ENCODE measurements at places on chromosomes 6 and 20. TPM values are rescaled to one million over a fixed set of nuclear protein-coding genes. Genes with fewer than 3 reads are reported as not detected.
A peak's percentile ranks its signal among the peaks of the same experiment; 100 is the strongest.

SIRPB2 gene
- total RNA-seq = 14.3 TPM

- H3K4me3 ChIP-seq = no peak overlapping the region
- no peaks in the 10 kb centered on the region for H3K4me1 ChIP-seq
- no peaks in the 10 kb centered on the region for H3K36me3 ChIP-seq
- H3K27ac ChIP-seq = no peak overlapping the region
- DNase-seq = no peak
- no peaks in the 10 kb centered on the region for H3K27me3 ChIP-seq
Measured at GRCh38 chr6:29528988-29529560, 30.5 kb downstream of the UBD start.

- H3K36me3 ChIP-seq = peaks cover 6% of the 10 kb centered on the region
- no peaks in the 10 kb centered on the region for H3K27me3 ChIP-seq
- H3K27ac ChIP-seq = no peak overlapping the region
- DNase-seq = no peak
Measured at GRCh38 chr20:2130683-2131082, 29.1 kb downstream of the STK35 start.

DNA sequence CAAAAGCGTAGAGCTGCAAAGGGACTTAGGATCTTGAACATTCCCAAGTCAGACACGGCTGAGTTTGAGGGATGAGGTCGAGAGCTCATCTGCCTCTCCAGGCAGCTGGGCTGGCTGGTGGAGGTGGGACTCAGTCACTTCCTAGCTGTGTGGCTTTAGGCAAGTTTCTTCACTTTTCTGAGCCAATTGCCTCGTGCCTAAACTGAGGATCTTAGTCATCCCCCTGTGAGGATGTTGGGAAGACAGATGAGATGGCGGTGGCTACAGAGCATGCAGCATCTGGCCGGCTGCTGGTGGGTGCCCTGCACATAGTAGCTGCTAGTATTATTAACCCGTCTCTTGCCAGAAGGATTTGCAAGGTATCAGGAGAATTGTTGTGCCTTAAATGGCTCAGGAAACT, 27.5 kb downstream of the TFAP2C start:
- no peak overlapping the region for H3K27ac ChIP-seq
- H3K4me1 ChIP-seq = no peaks in the 10 kb centered on the region
- no peak for DNase-seq
- no peak overlapping the region for H3K4me3 ChIP-seq

GRCh38 chr6:21133901-21134300, 459.6 kb upstream of the SOX4 start:
- no peaks in the 10 kb centered on the region for H3K36me3 ChIP-seq
- no peaks in the 10 kb centered on the region for H3K27me3 ChIP-seq
- no peaks in the 10 kb centered on the region for H3K4me1 ChIP-seq
- no peak overlapping the region for H3K27ac ChIP-seq

PBOV1 gene
- total RNA-seq = not detected

- H3K27me3 ChIP-seq = no peaks in the 10 kb centered on the region
- no peak overlapping the region for H3K4me3 ChIP-seq
- DNase-seq = no peak
- H3K27ac ChIP-seq = no peak overlapping the region
- no peaks in the 10 kb centered on the region for H3K36me3 ChIP-seq
Measured at GRCh38 chr20:12623870-12624269, 384.9 kb upstream of the SPTLC3 start.

DNA sequence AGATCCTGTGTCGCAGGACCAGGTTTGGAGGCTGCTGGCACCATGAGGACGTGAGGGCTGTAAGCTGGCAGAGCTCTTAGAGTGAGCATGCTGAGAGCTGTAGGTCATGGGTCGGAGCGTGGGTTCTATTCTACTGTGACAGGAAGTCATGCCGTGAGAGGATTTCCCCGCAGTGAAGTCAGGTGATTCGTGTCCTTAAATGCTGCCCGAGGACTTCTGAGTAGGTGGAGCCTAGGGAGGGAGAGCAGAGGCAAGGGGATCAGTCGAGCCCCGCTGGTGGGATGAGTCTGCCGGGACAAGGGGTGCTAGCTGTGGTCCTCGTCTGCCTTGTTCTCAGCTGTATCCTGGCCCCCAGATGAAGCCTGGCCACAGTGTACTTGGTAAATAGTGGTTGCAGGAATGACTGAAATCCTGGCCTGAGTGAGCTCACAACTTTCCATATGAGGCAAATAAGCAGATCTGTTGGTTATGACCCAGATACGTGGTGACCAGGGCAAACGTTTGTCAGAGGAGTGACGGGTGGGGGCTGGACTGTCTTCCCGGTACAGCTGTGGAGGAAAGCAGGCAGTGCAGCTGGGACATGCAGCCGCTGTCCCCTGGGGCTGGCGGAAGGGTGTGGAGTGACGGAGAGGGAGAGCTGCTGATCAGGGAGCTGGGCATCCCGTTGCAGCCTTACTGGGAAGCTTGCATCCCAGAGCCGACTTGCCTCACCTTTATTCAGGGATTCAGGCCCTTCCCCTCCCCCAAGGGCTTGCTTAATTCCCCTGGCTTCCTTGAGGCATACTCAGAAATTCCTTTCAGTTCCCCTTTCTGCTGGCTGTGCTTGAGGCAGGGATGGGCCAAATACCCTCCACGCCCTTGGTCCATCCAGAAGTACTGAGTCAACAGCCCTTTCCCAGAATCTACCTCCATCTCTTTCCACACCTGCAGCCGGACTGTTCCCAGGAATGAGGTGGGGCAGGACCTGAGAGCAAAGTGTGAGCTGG, 250.9 kb upstream of the RREB1 start:
- H3K4me3 ChIP-seq = peak overlapping the region; percentile 12
- peak; percentile 84 for DNase-seq
- H3K4me1 ChIP-seq = peaks cover 25% of the 10 kb centered on the region

- H3K4me1 ChIP-seq = no peaks in the 10 kb centered on the region
- H3K27me3 ChIP-seq = no peaks in the 10 kb centered on the region
- no peaks in the 10 kb centered on the region for H3K36me3 ChIP-seq
Measured at GRCh38 chr6:84093441-84094435, 60.2 kb downstream of the MRAP2 start.

DNA sequence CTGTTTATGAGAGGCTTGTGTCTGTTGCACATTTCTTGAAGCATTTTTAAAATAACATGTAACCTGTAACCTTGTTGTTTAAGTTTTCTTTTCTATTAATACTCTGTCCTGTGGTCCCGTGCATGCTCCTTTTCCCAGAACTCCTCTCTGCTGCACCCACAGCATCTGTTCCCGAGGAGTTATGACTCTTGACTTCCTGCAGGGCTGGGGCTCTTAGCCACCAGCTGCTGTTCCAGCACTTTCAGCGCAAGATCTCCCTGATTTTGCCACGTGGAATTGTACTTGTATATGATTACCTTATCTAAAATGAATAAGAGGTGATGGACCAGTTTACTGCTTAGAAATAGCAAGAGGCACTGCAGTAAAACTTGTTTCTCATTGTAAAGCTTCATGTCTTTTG, 150.6 kb downstream of the QKI start:
- H3K4me3 ChIP-seq = no peak overlapping the region
- no peak for DNase-seq
- no peak overlapping the region for H3K27ac ChIP-seq
- no peaks in the 10 kb centered on the region for H3K27me3 ChIP-seq
- H3K36me3 ChIP-seq = peaks cover 59% of the 10 kb centered on the region
- no peaks in the 10 kb centered on the region for H3K4me1 ChIP-seq

RNF144B gene
- 82.4 TPM for total RNA-seq

GRCh38 chr6:67591910-67592309, 1043.2 kb upstream of the ADGRB3 start:
- no peaks in the 10 kb centered on the region for H3K4me1 ChIP-seq
- H3K4me3 ChIP-seq = no peak overlapping the region
- no peaks in the 10 kb centered on the region for H3K36me3 ChIP-seq

TMEM14C gene
- total RNA-seq = 87.5 TPM

DNA sequence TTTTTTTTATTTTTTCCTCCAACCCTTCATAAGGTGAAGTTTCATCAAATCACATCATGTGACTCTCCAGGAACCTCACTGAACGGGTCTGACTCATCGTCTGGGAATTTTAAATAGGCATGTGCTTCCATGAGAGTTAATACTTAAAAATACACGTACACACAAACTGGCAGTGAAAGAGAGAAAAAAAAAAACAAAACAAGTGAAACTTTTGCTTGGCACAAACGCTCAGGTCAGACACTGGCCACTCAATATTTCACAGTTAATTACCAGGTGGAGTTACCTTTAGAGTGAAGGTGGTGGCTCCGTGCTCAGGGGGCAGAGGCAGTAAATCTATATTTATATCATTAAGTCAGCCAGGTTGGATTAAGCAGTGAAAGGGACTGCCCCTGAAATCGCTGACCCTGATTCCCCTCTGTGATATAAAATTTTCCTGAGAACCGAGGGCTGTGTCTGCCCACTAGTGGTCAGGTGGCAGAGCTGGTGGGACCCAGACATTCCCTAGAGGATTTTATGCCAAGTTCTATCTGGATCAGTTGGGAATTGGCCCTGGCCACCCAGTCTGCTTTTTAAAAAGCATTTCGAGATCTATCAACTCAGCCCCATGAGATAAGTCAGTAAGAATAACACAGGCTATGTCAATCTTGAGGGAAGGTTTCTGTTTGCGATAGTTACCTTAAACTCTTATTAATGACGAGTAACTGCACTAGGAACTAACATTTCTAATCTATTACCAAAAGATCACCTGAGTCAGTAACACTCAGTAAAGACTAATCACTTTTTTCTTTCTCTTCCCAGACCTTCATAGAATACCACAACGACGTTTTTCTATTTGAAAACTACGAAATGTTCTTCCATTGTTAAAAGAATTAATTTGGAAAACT, 259.1 kb downstream of the HDGFL1 start:
- no peaks in the 10 kb centered on the region for H3K27me3 ChIP-seq
- H3K4me3 ChIP-seq = no peak overlapping the region
- peak overlapping the region; percentile 58 for H3K27ac ChIP-seq
- no peak for DNase-seq
- H3K4me1 ChIP-seq = peaks cover 18% of the 10 kb centered on the region

SPATA25 gene
- 1.3 TPM for total RNA-seq

TCF15 gene
- total RNA-seq = 0.43 TPM

RNASET2 gene
- total RNA-seq = 73.1 TPM

DNA sequence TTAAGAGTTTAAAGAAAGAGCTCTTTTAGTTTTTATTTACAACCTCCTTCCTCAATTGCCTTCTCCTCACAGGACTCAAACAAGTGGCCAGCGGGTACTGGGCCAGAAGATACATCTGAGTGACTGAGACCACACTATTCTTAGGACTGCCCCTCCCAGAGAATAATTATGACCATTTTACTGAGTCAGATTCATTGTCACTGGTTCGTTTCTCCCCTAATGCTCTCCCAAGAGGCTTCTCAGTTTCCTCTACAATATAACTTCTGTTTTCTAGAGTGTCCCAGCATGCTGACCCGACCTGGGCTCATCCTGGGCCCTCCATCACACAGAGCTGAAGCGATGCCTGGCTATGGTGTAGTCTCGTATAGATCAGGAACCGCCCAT, 279.9 kb downstream of the CD83 start:
- no peaks in the 10 kb centered on the region for H3K36me3 ChIP-seq
- H3K4me1 ChIP-seq = no peaks in the 10 kb centered on the region
- H3K27me3 ChIP-seq = no peaks in the 10 kb centered on the region
- no peak for DNase-seq
- no peak overlapping the region for H3K27ac ChIP-seq
- H3K4me3 ChIP-seq = no peak overlapping the region
